ENCODE measurements at places on chromosomes 16 and 17. TPM values are rescaled to one million over a fixed set of nuclear protein-coding genes. Genes with fewer than 3 reads are reported as not detected.

DNA sequence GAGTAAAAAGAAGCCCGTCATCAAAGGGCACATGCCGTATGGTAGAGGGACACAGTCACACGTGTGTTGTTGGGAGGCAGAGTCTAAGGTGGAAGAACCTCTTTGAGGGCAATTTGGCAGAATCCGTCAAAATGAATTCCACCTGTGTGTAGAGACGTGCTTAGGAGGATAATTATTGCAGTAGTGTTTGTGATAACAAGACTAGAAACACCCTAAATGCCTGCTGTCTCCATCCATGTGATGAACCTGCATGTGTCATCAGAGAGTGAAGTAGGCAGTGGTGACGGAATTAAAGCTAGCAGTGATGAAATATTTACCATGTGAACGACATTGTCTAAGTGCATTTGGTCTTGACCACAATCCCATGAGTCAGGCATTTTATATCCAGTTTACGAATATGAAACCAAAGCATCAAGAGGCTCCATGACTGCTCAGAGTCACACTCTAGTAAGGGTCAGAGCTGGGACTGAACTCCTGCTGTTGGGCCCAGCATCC is 61.3 kb upstream of the ADORA2B start:
- no peak for DNase-seq

DNA sequence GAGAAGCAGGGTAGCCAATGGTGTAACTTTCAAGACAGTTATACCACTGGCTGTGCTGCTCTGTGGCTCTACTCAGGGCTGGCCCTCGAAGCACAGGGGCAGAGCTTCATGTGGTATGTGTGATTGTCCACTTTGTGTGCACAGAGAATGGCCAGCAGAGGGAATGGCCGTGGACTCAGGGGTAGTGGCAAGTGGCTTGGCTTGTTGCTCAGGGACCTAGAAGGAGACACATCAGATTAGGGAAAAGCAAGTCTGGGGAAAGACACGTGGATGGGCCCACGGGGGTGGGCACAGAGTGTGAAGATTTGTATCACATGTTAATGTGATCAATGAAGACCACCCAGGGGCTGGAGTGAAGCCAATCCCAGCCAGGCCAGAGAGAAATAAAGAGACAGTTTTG is 20.0 kb upstream of the XYLT2 start:
- no peak for DNase-seq

WNT3 gene
- total RNA-seq: 10.5 TPM

DNA sequence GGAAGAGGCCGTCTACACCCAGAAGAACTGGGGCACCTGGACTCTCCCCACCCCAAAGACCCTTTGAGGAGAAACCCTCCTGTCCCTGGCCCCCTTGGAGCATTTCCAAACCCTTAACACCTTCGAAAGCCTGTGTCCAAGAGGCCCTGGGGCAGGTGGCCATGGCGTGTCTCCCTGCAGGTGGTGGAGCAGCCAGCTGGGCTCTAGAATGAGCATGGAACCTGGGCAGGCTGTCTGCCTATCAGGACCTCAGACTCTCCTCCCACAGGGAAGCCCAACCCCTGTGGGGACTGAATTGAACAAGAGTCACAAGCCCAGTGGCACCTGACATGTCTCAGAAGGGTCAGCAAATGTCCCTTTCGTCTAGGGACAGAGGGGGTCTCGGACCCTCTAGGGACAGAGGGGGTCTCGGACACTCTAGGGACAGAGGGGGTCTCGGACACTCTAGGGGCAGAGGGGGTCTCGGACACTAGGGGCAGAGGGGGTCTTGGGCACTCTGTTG is 8.4 kb downstream of the CBX4 start:
- no peak for DNase-seq

OTOP3 gene
- total RNA-seq: not detected

DNA sequence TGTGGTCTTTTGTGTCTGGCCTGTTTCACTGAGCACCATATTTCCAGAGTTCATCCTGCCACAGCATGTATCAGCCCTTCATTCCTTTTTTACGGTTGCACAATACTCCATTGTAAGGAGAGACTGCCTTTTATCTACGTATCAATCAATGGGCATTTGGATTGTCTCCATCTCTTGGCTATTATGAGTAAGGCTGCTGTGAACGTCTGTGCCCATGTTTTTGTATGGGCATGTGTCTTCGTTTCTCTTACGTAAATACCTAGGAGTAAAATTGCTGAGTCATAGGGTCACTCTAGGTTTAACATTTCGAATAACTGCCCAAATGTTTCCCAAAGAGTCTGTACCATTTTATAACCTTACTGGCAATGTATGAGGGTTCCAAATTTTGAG is 202.8 kb upstream of the FOXF1 start:
- DNase-seq: no peak

DNA sequence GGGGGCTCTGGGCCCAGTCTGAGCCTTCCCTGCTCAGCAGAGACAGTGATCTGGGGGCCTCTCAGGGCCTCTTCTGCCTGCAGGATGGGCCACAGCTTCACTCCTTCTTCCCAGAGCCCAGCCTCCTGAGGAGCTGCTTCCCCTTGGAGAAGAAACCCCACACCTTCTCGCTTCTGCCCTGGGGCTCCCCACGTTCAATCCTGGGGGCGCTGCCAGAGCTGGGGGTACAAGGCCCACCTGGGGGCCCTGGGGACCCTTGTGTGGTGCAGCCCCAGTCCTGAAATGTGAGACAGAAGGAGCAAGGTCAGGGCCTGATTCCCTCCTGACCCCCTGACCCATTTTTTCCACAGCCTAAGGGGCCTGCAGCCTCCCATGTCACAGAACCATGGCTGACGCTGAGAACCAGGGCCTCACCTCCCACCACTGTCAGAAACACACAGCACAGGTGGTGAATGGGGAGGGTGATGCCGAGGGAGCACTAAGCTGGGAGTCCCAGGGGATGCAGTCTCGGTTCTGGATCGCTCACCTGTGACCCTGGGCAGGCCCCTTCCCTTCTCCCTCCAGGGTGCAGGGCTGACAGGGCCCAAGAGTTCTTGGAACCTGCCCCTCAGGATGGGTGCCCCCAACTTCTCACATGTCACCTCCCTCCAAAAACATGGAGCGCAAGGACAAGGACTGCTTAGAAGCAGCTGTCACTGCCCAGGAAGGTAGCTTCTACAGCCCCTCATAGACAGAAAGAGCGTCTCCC is 21.6 kb upstream of the MPO start:
- no peak for DNase-seq

DNA sequence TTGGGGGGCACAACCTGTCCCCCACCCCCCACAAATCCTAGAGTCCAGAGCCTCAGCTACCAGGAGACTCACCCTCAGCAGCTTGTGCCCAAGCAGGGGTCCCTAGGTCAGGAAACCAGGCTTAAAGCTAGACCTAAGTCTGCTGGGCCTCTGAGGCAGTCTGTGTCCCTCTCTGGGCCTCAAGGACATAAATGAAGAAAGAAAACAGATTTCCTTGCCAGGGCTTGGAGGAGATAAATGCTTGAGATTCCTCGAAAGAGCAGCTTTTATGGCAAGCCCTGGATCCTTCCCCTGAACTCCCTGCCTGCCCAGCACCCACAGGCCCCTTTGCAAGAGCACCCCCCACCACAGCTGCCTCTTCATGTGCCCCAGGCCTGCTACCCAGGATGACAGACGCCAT is 3.3 kb downstream of the SRCIN1 start:
- DNase-seq: peak; percentile 48

EME1 gene
- total RNA-seq: 3.6 TPM

- no peak for DNase-seq
Measured at GRCh38 chr17:80980397-80981061, 11.1 kb upstream of the CHMP6 start.

LGALS9B gene
- total RNA-seq: 1.2 TPM

- no peak for DNase-seq
Measured at GRCh38 chr17:53844491-53845107, 21.9 kb downstream of the KIF2B start.

- DNase-seq: no peak
Measured at GRCh38 chr16:77213542-77214106, 14.4 kb downstream of the SYCE1L start.

GRCh38 chr17:75345514-75346167 is 56.4 kb upstream of the SLC25A19 start:
- DNase-seq: no peak

DNA sequence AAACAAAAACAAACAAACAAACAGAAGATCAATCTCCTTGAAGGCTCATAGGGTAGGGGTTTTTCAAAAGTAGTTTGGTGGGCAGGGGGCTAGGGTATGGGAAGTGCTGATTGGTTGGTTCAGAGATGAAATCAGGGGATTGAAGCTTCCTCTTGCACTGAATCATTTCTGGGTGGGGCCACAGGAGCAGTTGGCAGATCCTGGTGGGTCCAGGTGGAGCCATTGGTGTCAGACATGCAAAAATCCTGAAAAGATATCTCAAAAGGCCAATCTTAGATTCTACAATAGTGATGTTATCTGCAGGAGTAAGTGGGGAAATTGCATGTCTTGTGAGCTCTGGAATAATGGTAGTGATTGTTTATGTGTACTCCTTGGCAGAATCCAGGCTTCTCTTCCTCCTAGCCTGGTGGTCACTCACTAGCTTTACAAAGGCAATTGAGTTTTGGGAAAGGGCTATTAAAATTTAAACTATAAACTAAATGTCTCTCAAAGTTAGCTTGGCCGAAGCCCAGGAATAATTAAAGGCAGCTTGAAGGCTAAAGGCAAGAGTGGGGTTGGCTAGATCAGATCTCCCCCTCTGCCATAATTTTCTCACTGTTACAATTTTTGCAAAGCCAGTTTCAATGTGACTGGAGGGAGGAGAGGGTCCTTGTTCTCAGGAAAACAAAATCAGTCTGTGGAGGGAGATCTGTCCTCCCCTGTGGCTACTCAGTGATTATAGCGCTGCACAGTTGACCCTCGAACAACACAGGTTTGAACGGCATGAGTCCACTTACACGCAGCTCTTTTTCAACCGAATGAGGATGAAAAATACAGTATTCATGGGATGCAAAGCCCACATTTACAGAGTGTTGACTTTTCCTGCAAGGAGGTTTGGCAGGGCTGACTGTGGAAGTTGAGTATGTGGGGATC is 45.2 kb downstream of the RNF112 start:
- DNase-seq: no peak

PRSS8 gene
- 9.6 TPM for total RNA-seq

KCNH6 gene
- not detected for total RNA-seq

- peak; percentile 60 for DNase-seq
Measured at GRCh38 chr16:85245307-85246172, 133.3 kb upstream of the CIBAR2 start.

- DNase-seq: no peak
Measured at GRCh38 chr16:74651841-74652240, 14.8 kb downstream of the RFWD3 start.

- DNase-seq: no peak
Measured at GRCh38 chr17:77693776-77694175, 264.7 kb upstream of the TNRC6C start.

DNA sequence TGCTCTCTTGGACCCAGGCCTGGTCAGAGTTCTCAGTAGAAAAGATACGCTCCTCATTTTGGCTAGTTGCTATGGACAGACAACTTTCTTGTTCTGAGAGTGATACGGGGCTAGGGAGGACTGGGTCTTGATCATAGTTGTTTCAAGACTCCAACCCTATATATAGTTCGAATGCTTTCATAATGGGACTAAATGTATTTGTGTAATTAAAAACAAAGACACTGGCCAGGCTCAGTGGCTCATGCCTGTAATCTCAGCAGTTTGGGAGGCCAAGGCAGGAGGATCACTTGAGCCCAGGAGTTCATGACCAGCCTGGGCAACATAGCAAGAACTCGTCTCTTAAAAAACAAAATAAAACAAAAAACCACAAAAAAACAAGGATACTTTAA is 17.7 kb downstream of the SLC7A6 start:
- DNase-seq: no peak

DNA sequence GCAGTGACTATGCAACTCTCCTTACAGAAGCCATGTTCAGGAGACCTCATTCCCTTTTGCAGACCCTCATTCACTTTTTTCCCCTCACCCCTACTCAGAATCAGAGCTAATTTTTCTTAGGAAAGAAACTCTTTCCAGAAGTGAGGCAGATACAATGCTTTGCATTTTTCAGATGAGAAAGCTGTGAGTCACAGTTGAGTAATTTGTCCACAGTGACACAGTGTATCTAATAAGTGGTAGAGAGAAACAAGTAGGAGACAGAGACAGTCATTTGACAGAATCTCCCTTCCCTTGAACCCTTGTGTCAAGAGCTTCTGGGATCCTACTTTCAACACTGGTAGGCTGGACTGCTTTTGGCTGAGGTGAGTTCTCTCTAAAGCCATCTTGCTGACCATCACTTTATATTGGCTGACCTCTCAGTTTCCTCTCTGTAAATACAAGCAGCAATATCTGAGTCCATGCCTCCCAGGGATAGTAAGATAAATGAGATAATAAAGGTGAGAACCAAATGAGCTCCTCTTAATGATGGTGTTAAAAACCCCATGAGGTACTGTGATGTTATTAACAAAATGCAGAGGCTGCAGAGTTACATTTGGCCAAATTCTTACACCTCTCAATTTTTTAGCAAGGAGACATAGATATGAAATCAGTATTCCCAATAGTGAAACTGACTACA is 130.8 kb downstream of the CA10 start:
- DNase-seq: no peak

- no peak for DNase-seq
Measured at GRCh38 chr16:52383119-52383518, 163.8 kb downstream of the TOX3 start.

FOXC2 gene
- 0.10 TPM for total RNA-seq

C16orf74 gene
- 5.2 TPM for total RNA-seq

PRSS22 gene
- 4.6 TPM for total RNA-seq

DNA sequence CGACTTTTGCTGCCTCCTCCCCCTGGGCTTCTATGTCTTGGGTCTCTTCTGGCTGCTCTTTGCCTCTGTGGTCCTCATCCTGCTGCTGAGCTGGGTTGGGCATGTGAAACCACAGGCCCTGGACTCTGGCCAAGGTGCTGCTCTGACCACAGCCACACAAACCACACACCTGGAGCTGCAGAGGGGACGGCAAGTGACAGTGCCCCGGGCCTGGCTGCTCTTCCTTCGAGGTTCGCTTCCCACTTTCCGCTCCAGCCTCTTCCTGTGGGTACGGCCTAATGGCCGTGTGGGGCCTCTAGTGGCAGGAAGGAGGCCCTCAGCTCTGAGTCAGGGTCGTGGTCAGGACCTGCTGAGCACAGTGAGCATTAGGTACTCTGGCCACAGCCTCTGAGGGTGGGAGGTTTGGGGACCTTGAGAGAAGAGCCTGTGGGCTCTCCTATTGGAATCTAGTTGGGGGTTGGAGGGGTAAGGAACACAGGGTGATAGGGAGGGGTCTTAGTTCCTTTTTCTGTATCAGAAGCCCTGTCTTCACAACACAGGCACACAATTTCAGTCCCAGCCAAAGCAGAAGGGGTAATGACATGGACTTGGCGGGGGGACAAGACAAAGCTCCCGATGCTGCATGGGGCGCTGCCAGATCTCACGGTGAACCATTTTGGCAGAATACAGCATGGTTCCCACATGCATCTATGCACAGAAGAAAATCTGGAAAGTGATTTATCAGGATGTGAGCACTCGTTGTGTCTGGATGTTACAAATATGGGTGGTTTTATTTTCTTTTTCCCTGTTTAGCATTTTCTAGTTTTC is 2.3 kb downstream of the GP1BA start:
- no peak for DNase-seq

DNA sequence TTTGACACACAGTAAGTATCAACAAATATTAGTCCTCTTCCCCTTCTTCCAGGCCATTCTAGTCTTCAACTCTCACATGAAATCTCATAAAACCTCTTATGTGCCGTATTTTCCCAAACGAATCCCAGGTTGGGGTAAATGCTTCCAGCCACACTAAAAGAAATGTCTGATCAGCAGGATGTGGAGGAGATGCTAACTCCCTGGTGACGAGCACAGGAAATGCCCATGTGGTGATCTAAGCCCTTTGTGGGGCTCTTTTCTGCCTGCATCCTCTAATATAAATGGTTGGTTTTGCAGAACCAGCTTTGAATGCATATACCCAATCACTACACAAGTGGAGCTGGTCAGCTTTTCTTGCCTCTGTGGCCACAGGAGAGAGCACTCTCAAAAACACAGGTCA is 498.2 kb upstream of the ERCC4 start:
- no peak for DNase-seq
